Skeletal muscle cell (primary cell): ENCODE measurements at places on chromosomes 5 and 9.

- DNase-seq: peak; percentile 2
Observed at GRCh38 chr5:175778951-175779503, 92.4 kb upstream of the CPLX2 start.

DNA sequence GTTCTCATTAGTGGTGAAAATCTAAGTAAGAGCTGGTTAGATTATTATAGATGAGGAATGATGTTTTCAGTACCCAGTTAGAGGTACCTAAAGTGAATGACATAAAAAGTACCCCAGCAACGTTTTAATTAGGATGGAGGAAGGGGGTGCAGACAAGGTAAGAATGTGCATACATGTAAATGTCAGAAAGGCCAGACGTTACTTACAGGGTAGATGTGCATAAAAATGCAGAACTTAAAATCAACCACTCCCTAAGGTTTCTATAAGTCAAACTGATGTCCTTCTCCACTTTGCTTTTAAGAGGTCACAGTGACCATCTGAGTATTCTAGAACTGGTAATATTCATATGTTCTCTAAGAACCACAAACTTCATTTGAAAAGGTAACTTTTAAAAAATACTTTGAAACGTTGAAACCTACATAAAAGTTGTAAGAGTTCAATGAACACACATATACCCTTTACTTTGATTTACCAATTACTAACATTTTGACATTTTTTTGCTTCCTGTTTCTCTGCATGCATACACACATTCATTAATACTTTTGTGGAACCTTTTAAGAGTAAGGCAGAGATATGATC lies 18.8 kb downstream of the ACTL7A start:
- no peak for DNase-seq

DNA sequence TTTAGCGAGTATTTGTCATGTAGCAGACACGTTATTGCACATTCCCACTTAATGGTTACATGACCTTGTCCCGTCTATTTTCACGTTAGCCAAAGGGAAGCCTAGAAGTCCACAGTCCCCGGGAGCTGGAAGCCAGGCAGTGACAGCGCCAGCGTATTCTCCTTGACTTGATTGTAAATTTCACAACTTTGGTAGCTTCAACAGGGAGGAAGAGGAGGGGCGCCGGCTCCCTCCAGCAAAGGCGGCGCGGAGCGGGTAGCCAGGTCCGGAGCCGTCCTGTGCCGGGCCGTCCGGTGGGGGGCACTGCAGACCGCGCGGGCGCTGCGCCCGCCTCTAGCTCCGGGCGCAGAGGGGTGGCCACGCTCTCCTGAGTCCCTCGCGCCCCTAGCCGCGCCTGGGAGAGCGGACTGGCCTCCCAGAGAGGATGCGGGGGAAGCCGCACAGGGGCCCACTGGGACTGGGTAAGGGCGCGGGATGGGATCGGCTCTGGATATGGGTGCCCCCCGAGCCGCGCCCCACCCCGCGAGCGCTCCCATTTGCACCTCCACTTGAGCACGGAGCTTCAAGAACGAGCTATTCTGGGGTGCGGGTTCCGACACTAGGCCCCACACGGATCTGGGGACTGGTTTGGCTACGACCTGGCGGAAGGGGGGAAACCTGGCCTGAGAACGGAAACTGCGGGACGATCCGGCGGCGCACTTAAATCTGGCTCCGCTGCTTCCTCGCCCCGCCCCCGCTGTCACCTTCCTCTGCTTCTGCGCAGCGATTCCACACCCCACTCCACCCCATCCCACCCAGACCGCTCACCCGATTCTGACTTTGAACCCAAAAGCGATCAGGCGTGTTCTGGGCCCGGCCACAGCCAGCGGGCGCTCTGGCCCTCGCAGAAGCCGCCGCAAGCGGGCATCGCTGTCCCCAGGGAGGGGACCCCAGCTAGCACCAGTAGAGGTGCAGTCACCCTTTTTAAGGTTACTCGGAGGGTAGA lies 23.8 kb downstream of the KLF4 start:
- DNase-seq: no peak

DNA sequence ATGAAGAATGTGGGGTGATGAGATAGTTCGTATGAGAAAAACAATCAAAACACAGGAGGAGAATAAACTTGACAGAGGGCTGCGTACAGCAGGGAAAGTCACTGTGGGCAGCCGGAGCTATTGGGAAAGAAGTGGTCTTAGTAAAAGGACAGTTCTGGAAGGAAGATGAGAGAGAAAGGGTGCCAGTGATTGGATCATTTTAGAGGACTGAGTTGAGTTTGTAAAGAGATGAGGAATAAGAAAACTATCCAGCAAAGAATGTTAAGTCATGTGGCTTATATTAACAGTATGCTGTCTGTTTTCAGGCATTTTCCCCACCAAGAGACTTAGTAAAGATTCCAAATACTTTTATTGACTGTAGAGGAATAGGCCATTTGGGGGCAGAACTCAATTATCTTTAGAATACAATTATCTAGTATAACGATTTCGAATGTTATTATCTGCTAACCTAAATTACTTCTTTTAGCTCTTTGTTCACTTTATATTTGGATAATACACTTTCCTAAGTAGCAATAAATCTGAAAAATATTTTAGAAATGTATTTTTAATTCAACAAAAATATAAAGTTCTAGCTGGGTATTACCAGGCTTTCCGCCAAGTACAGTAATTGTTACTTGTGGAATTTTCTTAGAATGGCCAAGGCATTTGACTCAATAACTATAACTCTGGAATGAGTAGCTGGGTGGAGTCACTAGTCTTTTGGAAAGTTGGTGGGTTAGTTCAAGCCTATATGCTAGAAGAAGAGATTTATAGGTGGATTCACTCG lies 15.5 kb upstream of the LOX start:
- peak; percentile 75 for DNase-seq

DNA sequence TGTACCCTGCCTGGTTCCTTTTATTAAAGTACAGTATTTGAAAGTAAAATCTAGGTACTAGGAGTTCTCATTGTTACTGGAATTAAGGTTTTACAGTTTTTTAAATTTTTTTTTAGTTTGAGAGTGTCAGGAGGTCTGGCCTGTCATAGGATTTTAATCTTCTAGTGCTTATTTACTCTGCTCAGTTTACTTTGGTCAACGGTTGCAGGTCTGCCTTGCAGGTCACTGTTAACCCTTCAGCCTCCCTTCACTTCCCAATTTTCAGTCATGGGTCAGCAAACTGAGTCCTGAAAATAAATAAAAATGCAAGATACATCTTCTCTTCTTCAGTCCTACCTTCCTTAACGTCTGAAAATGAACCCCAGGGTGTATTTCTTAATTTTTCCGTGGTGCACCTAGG lies 18.8 kb upstream of the PTBP3 start:
- no peak for DNase-seq

- DNase-seq: no peak
Observed at GRCh38 chr5:120228262-120229031, 235.7 kb upstream of the PRR16 start.
